ENCODE measurements at places on chromosomes 7 and 10.

- no peak for DNase-seq
These were observed 37.6 kb downstream of the R3HCC1L start for GRCh38 chr10:98172073-98172472.

DNA sequence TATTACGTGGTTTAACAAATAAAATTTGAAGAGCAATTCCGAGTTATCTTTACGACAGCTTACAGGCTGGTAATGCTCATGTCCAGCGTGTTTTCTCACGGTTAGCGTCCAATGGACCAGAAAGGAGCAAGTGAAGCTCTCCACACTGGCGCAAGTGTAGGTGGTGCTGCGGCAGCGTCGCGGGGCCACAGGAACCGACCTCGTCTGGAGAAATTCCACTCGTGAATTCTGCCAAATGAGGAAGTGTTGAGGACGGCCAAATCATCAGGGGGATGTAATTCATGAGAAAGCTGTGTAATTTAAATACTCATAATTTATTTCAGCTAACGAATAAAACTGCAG lies 350 bp upstream of the ZNF37A start:
- DNase-seq: no peak

GRCh38 chr7:87627634-87627994 lies 584 bp upstream of the RUNDC3B start:
- DNase-seq: no peak

DNA sequence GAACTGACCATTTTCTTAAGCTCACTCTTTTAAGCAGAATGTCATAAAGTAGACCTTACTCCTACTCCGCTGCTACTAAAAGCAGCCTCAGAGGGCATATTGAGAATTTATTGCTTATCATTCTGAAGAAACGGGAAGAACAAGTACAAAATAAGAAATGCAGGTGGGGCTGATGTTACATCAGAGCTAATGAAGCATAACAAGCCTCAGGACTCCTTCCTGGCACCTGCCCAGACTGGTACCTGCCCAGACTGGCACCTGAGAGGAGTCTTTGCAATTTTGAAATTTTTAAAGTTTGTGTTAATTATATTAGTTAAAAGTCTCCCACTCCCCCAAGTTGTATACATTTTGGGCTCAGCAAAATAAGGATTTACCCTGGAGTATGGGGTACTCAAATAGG lies 162.4 kb downstream of the SEMA3E start:
- no peak for DNase-seq

DNA sequence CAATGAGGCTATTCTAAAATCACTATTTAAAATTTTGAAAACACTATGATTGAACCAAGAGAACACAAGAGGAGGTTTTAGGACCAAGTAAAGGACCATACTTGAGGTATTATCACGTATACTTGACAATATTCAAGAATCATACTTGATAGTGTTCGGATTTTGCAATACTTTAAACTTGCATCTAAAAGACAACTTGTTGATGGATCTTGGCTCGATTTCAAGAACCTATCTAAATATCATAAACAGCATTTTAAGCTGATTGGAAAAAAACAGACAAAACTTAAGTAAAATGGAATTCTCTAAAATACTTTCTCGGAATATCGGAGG lies 1.3 kb downstream of the NAMPT start:
- no peak for DNase-seq

DNA sequence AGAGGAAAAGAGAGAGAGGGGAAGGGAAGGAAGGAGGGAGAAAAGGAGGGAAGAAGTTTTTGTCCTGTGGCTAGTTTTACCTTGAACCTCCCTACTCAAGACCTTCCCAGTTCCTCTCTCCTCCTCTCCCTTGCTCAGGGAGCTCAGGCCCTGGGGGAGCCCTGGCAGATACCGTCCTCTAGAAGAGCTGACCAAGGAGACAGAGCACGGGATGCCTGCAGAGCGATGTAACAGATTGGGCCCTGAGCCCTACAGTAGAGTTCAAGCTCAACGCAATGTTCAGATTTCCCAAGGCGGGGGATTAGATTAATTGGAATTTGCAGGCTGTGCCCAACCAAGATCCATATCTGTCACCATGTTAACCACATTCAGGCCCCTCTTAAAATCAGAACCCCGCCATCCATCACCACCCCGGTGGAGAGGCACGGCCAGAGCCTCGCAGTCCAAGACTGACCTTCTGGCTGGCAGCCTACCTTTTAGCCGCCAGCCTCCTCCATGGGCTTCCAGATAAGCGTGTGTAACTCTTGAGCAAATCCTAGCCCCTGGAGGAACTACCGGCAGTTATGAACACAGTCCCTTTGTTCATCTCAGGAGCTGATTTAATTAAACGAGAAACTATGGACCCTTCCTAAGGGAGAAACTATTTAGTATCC lies 70.6 kb downstream of the KCNMA1 start:
- no peak for DNase-seq

DNA sequence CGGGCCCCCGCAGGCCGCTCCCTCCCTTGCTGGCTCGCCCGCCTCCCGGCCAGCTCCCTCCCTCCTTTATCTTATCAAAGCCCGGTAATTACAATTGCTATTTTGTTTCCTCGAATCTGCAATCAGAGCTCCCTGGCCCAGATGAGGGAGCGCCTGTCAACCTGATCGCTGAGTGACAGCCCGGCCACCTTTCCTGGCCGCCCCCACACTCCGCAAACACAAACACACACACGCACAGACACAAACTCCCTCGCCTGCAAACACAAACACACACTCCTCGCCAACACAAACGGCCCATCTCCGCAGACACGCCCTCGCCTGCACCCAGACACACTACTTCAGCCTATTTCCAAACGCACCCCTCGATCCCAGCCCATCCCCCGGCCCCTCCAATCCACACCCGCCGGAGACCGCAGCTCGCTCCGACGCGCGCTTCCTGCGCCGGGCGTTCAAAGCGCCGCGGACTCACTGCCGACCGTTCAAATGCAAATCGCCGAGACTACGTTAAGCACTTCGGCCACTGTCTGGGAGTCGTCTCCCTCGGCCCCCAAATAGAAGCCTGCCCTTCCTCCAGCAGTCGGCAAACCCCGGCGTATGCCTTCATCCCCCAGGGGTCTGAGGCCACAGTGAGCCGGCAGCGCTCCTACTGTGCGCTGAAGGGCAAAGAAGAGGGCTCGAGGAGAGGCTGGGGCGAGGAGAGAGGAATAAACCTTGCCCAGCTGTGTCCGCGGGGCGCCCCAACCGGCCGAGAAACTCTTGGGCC lies 3.0 kb upstream of the FGF8 start:
- no peak for DNase-seq

DNA sequence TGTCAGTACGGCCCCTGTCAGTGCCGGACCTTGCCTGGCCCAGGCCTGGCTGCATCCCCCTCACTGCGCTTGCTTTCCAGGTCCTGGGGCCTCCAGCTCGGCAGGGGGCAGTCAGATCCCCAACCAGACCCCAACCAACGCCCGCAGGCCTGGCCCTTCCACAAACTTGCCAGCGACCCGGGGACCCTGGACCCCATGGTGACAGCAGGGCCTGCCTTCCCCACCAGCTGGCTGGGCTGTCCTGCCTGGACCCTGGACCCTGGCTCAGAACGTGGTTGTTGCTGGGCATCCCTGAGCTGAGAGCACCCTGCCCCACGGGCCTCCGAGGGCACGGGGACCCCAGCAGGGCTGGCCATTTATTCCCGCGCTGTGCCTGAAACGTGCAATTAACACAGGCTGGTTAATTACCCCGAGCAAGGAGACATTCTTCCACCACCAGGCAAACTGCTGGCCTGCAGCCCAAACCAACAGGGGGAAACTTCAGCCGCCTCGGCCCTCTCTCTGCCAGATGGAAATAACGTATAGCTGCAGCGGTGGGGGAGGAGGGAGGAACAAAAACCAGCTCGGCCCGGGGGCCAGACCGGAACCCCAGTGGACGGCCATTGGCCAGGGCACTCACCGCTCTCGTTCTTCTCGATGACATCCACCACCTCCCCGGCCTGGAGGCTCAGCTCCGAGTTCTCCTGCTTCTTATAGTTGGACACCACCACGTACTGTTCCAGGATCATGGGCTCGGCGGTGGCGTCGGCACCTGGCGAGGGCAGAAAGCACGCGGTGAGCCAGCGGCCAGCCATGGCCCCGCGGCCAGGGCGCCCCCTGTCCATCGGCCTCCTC lies 167.1 kb downstream of the NEURL1 start:
- peak; percentile 52 for DNase-seq

GRCh38 chr7:131249003-131249402 lies 78.7 kb upstream of the MKLN1 start:
- DNase-seq: no peak

- DNase-seq: no peak
These were observed 239.6 kb downstream of the PHF14 start for GRCh38 chr7:11213266-11213665.

- DNase-seq: no peak
These were observed 284.6 kb upstream of the ANKRD30A start for GRCh38 chr10:36840788-36841187.

DNA sequence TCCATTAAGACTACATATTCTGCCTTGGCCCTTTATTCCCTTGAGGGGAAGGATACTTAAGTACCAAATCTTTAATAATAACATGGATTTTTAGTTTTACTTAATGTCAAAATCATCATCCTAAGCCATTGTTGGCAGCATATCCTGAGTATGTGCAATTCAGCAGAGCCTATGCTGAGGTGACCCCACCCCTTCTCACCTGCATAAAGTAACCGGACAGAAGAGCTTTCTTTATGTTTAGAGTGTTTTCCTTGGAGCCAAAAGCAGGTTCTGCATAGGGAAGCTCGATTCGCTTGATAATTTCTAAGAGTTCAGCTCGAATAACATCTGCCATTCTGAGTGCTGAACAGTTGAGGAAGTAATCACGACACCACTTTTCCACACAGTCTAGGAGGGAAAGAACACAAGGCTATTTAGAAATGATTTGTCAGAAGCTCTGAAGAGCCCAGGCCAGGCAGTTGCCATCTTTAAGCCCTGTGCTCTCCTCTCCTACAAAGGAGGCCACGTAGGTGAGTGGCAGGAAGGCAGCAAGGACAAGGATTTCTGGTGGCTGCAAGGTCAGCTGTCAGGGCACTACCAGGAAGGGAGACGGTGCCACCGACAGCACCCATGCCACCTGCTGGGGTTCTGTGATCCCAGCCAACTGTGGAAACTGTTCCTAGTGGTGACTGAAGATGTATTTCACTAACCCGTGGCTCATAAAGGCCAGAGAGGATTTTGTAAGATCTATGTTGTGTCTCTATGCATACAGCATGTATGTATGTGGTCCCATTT lies 15.6 kb downstream of the BCCIP start:
- no peak for DNase-seq

GRCh38 chr10:124266468-124267230 lies 152.1 kb downstream of the OAT start:
- DNase-seq: no peak

DNA sequence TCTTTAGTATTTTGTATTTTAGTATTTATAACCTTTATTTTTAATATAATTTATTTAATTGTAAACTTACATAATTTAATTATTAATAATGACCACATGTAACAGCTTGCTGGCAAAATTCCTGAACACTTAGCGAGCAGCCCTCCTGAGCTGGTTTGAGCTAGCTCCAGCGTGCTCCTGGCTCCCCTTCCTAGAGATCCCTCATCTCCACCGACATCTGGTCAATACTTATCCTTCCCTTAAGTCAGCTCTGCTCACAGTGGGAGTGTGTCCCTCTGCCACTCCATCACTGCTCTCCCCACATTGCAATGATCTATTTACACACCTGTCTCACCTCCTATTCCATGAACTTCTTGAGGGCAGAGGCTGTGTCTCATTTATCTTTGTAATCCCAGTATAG lies 20.6 kb upstream of the TBXAS1 start:
- DNase-seq: no peak

GRCh38 chr10:21614000-21614399 lies 80.0 kb downstream of the MLLT10 start:
- no peak for DNase-seq

- peak; percentile 76 for DNase-seq
These were observed 114.8 kb downstream of the SDK1 start for GRCh38 chr7:3415861-3416312.

- no peak for DNase-seq
These were observed 68.0 kb downstream of the SLC29A4 start for GRCh38 chr7:5350600-5351385.

DNA sequence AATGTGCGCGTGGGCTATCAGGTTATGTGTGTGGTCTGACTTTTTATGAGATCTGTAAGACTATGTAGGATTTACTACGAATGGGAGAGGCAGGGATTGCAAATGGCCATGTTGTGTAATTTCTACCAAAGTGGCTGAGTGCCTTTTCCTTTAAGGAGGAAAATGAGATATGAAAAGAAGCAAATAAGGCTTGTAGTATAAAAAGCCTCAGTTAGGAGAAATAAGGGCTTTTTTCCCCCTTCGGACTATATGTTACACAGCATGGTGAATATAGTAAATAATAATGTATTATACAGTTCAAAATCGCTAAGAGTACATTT lies 447 bp upstream of the GPAM start:
- no peak for DNase-seq

DNA sequence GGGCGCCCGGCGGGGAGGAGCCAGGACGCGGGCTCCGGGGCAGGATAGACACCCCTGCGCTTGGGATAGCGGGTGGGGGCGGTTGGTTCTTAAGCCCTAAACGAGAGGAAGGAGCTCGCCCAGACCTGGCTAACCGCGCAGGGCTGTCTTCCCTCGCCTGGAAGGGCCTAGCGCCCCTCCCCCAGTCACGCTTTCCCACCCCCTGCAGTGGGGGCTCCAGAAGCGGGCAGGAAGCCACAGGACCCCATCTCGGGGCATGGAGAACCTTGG lies 6.5 kb downstream of the SHH start:
- no peak for DNase-seq

- DNase-seq: no peak
These were observed 14.7 kb downstream of the RNF32 start for GRCh38 chr7:156655251-156655650.

GRCh38 chr7:27235387-27236311 lies 7.0 kb upstream of the EVX1 start:
- peak; percentile 63 for DNase-seq

DNA sequence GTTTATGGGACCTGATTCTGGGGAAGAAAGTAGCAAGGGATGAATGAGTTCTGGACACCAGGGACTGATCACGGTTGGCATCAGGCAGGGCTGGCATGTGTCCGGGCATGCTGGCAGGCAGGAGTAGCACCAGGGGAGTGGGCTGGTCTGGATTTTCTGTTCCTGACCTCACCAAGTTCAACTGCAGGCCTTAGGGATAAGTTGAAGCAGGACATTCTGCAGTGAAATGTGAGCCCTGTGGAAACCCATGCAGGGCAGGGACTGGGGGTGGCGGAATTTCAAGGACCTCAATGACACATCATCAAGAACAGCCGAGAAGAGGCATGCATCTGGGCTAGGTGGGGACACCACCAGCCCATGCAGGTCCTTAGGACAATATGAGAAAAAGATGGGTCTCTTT lies 80.2 kb upstream of the ADAM12 start:
- no peak for DNase-seq

DNA sequence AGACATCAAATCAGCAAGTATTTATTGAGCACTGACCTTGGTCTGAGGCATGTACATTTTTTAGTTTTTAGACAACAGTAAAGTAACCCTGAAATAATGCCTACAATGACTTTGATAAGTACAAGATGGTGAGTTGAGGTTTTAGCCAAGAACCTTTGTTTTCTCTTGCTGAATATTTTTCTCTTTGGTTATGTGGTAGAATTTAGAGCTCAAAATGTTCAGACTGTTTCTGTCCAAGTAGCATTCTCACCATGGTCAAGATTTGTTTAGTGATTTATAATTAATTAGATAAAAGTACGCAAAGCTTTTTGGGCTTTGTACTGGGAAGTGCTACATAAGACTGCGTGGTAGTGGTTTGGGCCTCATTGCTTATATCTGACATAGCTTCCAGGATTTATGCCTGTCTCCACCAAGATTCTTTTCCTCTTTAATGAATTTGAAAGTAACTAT lies 102.4 kb downstream of the KAT6B start:
- no peak for DNase-seq
